ENCODE measurements at places on chromosomes 5 and 9.

- no peak for DNase-seq
Measured at GRCh38 chr5:91053741-91054025, 329.4 kb downstream of the ARRDC3 start.

GRCh38 chr9:114172981-114173833, 17.9 kb downstream of the COL27A1 start:
- no peak for DNase-seq

DNA sequence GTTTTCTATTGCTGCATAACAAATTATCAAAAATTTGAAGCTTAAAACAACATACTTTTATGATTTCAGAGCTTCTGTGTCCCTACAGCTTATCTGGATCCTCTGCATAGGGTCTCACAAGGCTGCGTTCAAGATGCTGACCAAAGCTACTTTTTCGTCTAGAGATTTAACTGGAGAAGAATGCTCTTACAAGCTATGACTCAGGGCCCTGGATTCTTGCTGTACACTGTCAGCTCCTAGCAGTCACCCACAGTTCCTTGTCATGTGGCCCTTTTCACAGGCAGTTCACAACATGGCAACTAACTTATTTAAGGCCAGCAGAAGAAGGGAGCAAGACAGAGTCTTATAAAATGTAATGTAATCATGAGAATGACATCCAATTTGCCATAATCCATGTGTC, 70.8 kb upstream of the FAM174A start:
- no peak for DNase-seq

GRCh38 chr9:19517202-19517942, 108.6 kb downstream of the ACER2 start:
- DNase-seq: no peak

DNA sequence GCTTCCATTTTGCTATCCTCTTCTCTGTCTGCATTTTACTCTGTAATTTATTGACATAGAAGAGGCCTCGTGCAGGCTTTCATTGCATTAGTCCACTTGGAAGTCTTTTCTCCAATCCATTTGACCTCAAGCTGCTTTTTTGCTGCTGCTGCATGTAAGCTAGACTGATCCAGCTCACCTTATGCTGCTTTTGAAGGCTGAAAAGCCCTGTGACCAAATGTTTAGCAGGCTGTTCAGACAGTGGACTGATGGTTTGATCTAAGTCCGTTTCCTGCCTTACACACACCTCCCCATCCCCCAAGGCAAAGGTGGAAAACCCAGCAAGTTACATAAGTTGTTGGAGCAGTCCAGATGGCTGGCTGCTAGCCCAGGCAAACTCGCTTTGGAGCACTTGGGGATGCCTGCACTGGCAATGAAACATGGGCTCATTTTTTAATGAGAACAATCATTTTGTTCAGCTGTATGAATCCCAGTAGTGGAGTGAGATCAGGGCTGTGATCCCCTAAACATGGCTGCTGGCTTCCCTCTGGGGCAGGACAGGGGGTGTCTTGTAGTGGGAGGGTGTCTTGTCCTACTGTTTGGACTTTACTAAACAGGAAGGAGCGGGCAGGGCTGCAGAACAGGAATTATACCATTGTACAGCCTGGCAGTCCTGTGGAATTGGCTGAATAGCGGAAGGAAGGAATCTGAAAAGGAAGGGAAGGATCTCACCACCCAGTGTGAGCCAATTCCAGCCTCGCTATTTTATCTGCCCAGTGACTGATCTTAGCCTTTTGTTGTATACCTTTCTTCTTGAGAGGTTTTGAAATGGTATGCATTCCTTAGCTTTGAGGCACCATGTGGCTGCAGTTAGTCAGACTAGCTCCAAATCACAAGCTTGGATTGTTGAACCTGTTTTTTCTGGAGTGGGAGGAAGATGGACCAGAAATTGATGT, 212.0 kb downstream of the ARHGAP26 start:
- no peak for DNase-seq

GRCh38 chr5:145701404-145701803, 133.7 kb downstream of the PRELID2 start:
- DNase-seq: no peak

GRCh38 chr5:60740322-60740721, 40.4 kb upstream of the DEPDC1B start:
- no peak for DNase-seq

DNA sequence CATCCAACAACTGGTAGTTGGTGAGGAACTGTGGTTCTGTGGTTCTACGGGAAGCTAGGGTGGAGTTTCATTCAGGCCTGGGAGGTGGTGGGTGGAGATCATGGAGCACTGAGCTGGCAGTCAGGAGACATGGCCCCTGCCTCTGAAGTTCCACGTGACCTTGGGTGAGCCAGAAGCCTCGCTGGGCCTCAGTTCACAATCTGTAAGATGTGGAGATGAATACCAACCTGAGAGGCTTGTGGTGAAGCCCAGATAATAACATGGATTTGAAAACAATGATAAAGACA, 177.9 kb downstream of the MACROH2A1 start:
- DNase-seq: no peak

- DNase-seq: no peak
Measured at GRCh38 chr5:114387433-114387832, 25.6 kb downstream of the KCNN2 start.

- DNase-seq: no peak
Measured at GRCh38 chr9:133953976-133954709, 38.0 kb downstream of the VAV2 start.

GRCh38 chr5:40717281-40717680, 37.6 kb downstream of the PTGER4 start:
- DNase-seq: no peak

GRCh38 chr9:120852240-120853010, 9.7 kb upstream of the PSMD5 start:
- DNase-seq: no peak

- DNase-seq: no peak
Measured at GRCh38 chr9:38626006-38626405, 5.6 kb upstream of the ANKRD18A start.

DNA sequence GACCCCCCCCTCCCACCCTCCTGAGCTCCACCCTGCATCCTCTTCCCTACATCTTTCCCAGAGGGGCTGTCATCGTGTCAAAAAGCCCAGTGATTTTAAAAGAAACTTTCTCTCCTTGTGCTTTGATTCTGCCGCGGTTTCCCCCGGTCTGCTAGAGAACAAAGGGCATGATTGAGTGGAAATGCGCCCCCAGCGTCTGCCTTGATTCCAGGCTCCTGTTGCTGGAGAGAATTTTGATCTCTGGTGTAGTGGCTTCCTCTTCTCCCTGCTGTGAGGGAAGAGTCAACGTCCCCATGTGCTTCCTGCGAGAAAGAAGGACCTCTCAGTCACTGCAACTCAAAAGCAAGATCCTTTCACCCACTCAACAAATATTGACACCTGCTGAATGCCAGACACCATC, 61.9 kb upstream of the RAPGEF1 start:
- DNase-seq: no peak

- no peak for DNase-seq
Measured at GRCh38 chr5:139475865-139476617, 5.2 kb downstream of the SMIM33 start.

- no peak for DNase-seq
Measured at GRCh38 chr9:98989036-98990000, 45.6 kb downstream of the COL15A1 start.

GRCh38 chr5:154977409-154977808, 36.1 kb upstream of the KIF4B start:
- no peak for DNase-seq

GRCh38 chr9:93896093-93896492, 59.1 kb downstream of the BARX1 start:
- DNase-seq: no peak

GRCh38 chr5:87048156-87048555, 219.5 kb upstream of the RASA1 start:
- DNase-seq: no peak

- no peak for DNase-seq
Measured at GRCh38 chr9:23775549-23775948, 50.5 kb downstream of the ELAVL2 start.

- no peak for DNase-seq
Measured at GRCh38 chr5:139108063-139108824, 89.9 kb downstream of the SIL1 start.

DNA sequence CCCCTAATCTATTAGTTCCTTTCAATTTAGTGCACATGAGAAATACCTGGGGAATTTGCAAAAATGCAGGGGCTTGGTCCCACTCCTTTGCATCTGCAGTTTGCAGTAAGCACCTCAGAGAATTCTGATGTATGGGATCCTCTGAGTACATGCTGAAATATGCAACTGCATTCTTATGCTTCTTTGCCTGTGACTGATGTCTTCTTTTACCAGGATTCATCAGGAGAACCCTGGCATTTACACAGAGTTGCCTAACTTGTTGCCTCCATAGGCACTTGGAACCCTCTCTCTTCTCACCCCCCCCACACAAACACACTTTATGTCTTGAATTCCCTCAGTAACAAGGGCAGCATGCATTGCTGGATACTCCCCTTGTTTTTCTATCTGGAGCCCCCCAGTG, 173.1 kb downstream of the KDM4C start:
- DNase-seq: no peak

DNA sequence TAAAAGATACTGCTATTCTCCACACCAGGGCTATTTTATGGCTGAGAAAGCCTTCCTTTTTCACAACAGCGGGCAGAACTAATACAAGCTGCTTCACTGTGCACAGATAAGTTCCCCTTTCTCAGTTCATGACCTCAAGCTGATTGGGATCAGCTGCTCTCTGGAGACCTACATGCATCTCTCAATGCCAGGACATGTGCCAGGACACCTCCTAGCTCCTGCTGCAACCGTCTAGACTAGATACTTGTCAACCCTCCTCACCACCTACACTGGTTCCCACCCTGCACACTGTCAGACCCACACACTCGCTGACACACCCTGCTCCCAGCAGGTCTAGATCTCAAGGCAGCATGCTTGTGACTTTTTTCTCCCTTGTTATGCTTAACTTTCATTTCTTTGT, 39.8 kb downstream of the STARD4 start:
- no peak for DNase-seq

GRCh38 chr5:180135967-180136629, 64.5 kb upstream of the RNF130 start:
- no peak for DNase-seq

GRCh38 chr9:112699230-112699629, 18.7 kb downstream of the INIP start:
- DNase-seq: no peak

DNA sequence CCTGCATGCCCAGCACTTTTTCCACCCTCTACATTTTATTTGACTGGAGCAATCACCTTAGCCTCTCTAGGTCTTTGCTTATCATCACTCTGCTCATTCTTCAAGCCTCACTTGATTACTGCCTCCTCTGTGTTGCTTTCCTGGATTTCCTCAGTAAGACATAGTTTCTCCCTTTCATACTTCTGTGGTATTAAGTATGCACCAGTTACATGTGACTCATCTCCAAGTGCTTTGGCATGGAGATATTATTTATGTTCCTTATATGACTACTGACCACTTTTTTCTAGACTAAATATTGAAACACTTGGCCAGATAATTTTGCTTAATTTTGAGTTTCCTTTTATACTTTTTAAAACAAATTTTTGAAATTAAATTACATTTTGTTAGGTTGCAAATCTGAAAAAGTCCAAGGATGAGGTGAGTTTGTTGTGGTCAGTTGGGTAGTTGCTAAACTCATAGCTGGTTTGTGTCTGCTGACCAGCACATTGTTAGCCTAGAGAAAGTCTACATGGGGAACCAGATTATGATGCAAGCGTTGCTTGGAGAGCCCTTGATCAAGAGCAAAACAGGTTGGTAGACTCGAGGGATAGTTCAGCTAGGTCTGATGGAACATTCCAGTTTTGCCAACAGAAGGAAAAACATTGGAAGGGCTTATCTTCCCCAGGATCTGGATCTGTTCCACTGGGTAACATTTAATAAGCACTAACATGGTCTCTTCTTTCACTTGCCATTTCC, 140.2 kb downstream of the TMC1 start:
- no peak for DNase-seq

- DNase-seq: no peak
Measured at GRCh38 chr9:97936998-97937397, 974 bp downstream of the HEMGN start.

DNA sequence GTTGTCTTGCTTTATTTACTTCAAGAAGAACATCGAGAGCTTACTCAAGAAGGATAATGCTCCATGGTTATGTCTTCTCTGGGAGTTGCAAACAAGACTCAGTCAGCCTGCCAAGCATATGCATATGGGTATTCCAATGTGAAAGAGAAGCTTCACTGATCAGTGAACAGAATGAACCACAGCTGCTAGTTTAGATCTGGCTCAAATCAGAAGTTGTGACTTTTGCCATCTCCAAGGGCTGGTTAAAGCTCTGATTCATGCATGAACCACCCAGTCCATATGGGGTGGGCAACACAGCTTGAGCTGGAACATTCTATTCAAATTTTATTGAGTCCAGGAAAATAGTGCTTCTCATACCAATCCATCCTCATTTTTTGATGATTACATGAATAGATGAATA, 50.0 kb downstream of the ATPSCKMT start:
- no peak for DNase-seq

DNA sequence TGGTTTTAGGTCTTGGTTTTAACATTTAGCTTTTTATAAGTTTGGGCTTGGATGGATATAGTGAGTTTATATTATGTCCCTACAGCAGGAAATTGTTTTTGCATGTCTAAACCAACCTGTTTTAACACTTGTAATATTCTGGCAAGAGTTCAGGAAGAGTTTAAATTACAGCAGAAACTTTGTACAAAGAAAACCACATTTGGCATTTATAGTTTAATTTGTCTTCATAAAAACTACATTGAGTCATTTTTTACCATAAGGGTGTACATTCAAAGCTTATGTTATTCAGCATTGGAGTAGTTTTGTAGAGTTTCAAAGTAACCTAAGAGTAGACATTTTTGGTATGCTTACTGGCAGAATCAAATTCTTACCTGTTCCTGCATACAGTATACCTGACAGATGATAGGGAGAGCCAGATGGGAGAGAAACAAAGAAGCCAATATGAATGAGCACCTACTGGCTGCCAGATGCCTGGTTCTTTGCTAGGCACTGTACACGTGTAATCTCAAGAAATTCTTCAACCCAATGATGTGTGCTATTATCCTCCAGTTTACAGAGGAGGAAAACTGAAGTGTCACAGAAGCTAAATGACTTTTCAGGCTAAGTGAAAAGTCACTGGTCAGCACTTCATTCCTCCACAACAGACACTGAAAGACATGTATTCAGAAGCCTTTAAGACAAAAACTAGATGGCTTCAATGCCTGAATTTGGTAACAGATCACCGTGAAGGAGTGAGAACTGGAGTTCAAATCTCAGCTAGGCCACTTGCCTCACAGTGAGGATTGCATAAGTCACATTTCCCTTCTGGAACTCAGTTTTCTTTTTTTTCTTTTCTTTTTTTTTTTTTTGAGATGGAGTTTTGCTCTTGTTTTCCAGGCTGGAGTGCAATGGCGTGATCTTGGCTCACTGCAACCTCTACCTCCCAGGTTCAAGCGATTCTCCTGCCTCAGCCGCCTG, 25.9 kb upstream of the ECM2 start:
- no peak for DNase-seq

DNA sequence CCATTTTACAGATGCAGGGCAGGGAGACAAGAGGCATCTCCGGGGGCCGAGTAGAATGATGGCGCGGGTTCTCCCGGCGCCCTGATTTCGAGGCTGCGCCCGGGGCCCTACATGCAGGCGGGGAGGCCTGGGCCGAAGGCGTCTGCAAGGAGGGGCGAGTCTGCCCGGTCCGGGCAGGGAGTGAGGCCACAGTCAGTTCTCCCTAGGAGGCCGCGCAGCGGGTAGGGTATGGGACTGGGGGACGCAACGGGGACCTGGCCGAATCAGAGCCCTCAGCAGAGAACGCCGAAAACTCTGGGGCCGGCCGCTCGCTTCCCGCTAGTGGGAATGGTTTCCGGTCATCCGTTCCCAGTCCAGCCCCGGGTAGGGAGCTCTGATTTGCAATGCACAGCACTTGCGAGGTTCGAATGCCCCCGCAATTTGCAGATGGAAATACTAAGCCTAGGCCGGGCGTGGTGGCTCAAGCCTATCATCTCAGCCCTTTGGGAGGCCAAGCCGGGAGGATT, 6.4 kb downstream of the TLX3 start:
- no peak for DNase-seq

Measured in stimulated activated effector memory CD8-positive, alpha-beta T cell treated with anti-CD3 and anti-CD28 coated beads, Interleukin-12 subunit alpha, Interleukin-12 subunit beta, amount 100 ng/mL, for 72 hours (primary cell).